ENCODE measurements at places on chromosomes 12 and 14. TPM values are rescaled to one million over a fixed set of nuclear protein-coding genes. Genes with fewer than 3 reads are reported as not detected.

DNA sequence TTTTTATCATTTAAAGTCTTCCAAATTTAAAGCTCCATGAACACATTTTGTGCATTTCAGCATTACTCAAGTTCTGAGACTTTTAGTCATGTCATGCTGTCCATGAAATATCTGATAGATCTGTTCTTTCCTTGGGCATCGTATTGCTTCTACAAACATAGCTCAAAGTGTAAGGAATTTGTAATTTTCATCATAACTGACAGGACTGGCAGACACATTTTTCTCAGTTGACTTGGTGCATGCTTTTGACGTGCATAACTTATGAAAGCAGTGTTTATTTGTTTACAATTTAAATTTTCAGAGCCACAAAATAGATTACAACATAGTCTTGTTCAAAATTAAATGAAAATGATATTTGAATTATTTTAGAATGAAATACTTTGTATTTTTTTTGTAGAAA is 812.1 kb upstream of the NOVA1 start:
- DNase-seq, result no peak

DNA sequence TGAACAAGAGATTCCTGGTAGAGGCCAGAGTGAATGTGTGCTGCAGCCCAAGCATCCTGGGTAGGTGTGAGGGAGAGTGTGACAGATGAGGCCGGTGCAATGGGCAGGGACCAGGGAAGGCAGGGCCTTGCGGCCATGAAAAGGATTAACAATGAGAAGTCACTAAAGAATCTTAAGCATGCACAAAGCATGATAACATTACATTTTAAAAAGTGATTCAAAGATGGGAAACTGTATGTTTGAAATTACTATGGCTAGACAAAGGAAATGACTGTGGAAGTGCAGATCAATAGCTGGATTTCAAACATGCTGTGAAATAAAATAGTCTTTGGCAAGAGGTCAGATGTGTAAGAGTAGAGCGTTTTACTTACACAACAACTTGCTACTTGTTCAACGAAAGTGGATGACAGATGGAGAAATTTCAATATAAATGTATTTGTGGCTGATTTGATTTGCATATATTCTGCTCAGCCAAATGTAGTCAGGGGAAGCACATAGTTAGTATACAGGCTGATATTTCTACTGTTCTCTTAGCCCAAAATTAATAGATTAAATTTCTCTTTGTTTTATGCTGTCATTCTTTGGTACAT is 175.5 kb downstream of the CCDC59 start:
- no peak for DNase-seq

GRCh38 chr12:48999371-49000131 is at the start of gene DDN:
Gene DDN (minus strand): TSS chr12:48999375. CDS start chr12:48999287, 88 bp downstream.
- DNase-seq, result peak; percentile 59

- no peak for DNase-seq
Observed at GRCh38 chr14:79511146-79511545, 700.2 kb downstream of the DIO2 start.

DNA sequence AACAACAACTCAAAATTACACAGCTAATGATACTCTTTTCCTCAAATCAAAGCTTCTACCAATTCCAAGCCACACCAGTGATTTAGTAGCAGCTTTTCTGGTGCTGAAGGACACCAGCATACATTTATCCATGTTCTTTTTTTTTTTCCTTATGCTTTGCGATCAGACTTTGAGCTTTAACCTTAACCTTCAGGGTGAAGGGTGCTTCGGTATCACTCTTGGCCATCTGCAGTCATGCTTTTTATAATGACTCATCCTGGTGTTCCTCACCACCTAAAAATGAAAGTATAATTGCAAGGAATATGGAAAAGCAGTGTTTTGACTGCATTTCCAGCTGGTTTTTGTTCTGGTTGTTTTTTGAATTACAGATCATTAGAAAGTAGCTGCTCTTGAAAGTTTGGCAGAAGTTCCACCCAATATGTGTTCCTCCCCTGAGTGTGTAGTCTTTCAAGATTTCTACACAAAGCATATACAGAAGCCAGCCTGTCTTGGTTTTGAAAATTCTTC is 1.3 kb upstream of the SLC41A2 start:
- no peak for DNase-seq

GRCh38 chr14:22540811-22541360 is 48.1 kb downstream of the DAD1 start:
- no peak for DNase-seq

DNA sequence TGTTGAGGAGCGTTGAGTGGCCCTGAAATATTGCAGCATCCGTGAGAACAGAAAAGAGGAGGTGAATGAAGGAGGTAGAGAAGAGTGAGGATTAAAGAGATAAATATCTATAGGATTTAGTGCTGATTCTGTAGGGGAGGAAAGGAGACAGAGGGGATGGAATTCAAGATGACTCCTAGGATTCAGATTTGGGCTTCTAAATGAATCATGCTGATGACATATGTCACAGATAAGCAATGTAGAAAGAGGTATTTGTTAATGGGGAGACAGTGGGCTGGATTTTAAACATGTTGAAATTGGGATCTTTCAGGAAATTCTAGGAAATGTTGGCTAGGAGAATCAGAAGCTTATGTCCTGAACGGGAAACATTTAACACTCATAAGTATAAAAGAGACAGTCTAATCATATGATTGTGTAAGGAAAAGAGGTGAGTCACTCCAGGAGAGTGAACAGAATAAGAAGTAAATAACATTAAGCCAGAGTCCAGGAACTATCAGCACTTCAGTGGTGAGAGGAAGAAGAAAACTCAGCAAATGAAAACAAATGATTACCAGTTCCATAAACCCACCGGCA is 58.1 kb upstream of the DIO2 start:
- DNase-seq, result no peak

DNA sequence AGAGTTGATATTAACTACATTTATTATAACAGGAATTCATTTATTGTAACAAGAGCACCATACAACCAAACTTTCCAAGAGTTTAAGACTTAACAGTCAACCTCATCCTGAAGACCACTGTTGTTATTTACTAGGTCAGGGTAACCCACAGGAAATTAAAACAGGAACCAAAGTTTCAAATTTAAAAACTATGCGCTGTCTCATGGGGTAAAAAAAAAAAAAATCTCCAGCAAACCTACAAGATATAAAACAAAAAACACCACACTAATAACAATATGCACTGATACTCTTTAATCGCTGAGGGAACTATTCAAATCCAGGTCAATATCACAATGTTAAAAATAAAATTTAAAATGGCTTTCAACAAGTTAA is 44.5 kb downstream of the FOXN3 start:
- DNase-seq, result no peak

GRCh38 chr14:81406863-81407262 is 6.7 kb upstream of the STON2 start:
- no peak for DNase-seq

- no peak for DNase-seq
Observed at GRCh38 chr14:34718750-34719304, 4.4 kb upstream of the CFL2 start.

DNA sequence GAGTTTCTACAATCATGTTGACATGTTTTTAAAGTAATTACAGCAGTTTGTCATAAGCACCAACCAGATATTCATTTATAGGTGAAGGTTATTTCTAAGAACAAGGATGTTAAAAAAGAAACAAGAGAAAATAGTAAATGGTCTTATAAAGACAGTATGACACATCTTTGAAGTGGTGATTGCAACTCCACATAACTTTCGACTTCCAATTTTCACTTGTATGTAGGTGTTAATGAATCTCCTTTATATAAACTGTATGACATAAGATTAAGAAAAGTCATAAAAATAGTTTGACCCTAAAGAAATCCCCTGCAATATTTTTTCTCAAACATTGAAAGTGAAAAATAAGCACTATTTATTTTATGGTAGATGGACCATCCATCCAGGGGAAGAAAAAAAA is 144.8 kb upstream of the PTPRQ start:
- no peak for DNase-seq

DNA sequence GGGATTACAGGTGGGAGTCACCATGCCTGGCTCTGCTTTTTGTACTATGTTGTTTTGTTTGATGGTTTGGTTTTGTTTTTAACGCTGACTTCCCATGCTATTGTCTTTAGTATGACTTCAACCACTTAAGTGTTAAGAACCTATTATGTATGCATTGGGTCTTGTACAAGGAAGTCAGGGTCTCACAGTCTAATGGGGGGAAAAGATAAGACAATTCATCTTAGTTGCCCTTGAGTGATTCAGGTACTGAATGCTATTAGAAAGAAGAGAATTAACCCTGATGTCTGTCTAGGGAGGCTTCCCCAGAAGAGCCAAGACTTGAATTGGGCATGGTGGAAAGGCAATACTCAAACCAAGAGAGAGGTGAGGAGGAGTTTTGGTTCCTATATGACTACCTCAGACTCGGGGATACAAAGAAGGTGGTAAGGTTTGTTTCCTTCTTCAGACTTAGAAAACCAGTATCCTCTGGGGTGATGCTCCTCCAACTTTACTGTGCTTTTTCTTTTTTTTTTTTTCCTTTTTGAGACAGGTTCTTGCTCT is 64.6 kb downstream of the SUSD6 start:
- no peak for DNase-seq

DNA sequence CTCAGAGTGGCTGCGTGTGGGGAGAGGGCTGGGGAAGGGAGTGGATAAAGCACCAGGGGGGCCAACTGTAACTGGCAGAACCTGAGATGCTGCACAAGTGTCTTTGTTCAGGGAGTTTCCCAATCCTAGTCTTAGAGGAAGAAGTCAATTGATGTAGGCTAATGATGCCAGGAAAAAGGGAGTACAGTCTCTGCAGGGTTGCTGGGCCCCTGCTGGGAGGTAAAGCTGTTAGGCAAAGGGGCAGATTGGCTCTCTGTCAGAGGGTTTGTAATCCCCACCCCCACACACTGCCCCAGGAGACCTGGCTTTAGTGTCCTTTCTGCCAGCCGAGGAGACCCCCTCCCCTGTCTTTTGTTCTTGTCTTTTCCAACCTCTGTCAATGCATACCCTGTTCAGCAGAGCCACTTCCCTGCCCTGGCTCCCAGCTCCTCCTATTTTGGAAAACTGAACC is 178.4 kb downstream of the KCNA5 start:
- DNase-seq, result no peak

- DNase-seq, result no peak
Observed at GRCh38 chr14:61839507-61839906, 77.3 kb downstream of the SNAPC1 start.

- no peak for DNase-seq
Observed at GRCh38 chr14:33515899-33516298, 435.0 kb downstream of the EGLN3 start.

- DNase-seq, result peak; percentile 90
Observed at GRCh38 chr14:24365600-24366412, 2.2 kb upstream of the NFATC4 start.

DNA sequence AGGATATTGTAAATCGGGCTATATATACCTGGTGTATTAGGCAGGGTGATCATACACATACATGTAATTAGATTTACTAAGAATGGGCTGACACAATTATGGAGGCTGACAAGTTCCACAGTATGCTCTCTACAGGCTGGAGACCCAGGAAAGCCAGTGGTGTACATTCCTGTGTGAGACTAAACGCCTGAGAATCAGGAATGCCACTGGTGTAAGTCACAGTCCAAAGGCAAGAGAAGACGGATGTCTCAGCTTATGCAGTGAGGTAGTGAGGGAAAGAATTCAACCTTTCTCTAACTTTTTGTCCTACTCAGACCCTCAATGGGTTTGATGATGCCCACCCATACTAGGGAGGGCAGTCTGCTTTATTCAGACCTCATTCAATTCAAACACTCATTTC is 57.1 kb downstream of the METTL25 start:
- no peak for DNase-seq

- DNase-seq, result peak; percentile 55
Observed at GRCh38 chr14:22653012-22653621, 9.0 kb upstream of the OR6J1 start.

GRCh38 chr12:109981311-109981710 is 14.9 kb downstream of the GIT2 start:
- no peak for DNase-seq

- no peak for DNase-seq
Observed at GRCh38 chr14:66152747-66153146, 333.4 kb upstream of the CCDC196 start.

DNA sequence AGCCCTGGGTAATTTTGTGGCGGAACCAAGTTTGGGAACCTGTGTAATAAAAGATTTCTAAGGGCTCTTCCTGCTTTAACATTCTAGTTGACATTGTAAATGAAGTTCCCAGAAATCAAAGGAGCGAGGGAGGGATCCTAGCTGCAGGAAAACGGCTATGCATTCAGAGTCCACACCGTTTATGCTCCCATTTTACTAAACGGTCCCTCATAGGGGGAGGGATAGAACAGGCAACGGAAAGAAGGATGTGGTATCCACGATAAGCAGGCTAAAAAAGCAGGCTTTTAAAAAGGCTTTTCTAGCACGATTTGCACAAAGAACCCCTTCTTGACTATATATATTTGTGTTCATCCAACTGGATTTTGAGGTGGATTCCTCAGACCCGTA is 559 bp downstream of the SYNJ2BP start:
- DNase-seq, result no peak

GRCh38 chr14:32785585-32785984 is 153.1 kb upstream of the NPAS3 start:
- no peak for DNase-seq

DNA sequence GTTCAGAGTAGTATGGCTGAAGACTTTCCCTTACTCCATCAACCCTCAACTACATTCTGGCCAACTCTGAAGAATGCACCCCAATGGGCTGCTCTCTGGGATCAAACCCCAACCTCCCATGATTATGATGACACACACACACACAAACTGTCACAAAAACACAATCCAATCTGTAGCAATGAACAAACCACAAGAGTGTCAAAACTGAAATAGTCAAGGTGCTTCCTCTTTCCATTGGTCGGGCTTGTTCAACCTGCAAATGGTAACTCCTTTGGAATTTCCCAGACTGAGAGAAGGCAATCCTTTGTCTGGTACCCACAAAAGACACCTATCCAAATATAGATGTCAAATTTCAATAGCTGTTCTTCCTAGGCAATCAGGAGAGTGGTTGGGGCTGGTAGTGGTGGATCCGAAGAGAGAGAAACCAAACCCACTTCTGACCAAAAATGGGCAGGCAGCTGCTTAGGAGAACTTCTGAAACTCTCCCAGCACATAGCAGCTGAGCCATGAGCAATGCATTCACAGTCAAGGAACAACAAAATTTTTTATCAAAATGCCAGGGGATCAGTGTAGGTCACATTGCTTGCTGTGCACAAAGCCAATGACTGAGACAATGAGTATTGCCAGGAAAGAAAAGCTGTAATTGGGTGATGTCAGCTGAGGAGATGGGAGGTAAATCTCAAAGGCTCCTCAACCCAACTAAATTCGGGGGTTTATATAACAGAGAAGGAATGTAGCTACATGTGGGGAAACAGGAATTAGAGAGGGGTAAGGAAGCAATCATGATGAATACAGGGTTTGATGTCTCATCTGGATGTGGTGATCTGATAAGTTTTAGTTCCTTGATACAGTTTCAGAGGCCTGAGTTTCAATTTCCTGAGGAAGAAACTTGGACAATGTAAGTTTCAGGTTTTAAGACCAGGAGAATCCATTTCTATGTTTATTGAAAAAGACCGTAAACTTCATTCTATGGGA is 191.4 kb downstream of the KITLG start:
- DNase-seq, result no peak

GRCh38 chr14:24681056-24681455 is 47.1 kb upstream of the GZMB start:
- no peak for DNase-seq

- no peak for DNase-seq
Observed at GRCh38 chr12:13798162-13798561, 183.2 kb downstream of the GRIN2B start.

USP30 gene
- total RNA-seq, result 13.9 TPM

POTEM gene
- total RNA-seq, result not detected

RILPL1 gene
- total RNA-seq, result 14.4 TPM

AJUBA gene
- 28.7 TPM for total RNA-seq

GPR137C gene
- total RNA-seq, result 0.97 TPM

ATG101 gene
- total RNA-seq, result 31.8 TPM

TMEM179 gene
- not detected for total RNA-seq

NRIP2 gene
- total RNA-seq, result 0.77 TPM
